ENCODE measurements at places on chromosomes 3 and 15.

GRCh38 chr15:62071711-62072308 is 5.0 kb downstream of the C2CD4A start:
- DNase-seq = peak; percentile 4

DNA sequence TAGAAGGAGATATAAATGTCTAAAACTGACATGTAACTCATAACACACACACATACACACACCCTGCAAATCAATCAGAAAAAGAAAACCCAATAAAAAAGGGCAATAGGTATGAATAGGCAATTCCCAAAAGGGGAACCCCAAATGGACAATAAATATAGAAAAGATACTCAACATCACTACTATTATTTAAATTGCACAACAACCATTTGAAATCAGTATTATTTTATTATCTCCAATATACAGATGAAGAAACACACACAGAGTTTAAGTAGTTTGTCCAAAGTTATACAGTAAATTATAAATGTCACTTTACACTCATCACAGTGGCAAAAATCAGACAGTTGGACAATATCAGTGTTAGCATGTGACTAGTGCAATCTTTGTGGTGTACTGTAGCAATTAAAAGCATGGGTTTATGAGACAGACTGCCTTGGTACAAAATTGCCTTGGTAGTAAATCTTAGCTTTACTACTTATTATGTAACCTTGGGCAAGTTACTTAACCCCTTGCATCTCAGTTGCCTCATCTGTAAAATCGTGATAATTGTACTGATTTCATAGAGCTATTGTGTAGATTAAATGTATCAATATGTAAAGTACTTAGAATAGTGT is 3.4 kb upstream of the FSTL1 start:
- no peak for DNase-seq

- no peak for DNase-seq
Observed at GRCh38 chr3:150184426-150185071, 213.9 kb upstream of the PFN2 start.

- DNase-seq = no peak
Observed at GRCh38 chr3:56467801-56468183, 475 bp downstream of the ERC2 start.

DNA sequence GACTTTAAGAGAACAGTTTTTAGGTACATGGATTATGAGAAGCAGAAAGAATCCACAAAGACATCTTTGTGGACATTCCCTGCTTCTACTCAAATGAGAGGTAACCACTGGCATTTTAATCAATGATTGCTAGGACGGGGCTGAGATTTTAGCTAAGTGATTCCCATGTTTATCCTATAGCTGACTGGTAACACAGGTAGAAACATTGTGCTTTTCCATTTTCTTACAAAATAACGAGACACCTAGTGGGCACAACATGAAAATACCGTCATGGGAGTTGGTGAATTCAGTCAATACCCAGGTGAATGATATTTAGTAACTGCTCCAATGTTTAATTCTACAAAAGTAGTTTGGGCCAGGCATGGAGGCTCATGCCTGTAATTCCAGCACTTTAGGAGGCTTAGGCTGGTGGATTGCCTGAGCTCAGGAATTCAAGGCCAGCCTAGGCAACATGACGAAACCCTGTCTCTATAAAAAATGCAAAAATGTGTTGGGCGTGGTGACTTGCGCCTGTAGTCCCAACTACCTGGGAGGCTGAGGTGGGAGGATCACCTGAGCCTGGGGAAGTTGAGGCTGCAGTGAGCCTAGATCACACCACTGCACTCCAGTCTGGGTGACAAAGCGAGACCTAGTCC is 37.2 kb upstream of the DENND4A start:
- DNase-seq = no peak

DNA sequence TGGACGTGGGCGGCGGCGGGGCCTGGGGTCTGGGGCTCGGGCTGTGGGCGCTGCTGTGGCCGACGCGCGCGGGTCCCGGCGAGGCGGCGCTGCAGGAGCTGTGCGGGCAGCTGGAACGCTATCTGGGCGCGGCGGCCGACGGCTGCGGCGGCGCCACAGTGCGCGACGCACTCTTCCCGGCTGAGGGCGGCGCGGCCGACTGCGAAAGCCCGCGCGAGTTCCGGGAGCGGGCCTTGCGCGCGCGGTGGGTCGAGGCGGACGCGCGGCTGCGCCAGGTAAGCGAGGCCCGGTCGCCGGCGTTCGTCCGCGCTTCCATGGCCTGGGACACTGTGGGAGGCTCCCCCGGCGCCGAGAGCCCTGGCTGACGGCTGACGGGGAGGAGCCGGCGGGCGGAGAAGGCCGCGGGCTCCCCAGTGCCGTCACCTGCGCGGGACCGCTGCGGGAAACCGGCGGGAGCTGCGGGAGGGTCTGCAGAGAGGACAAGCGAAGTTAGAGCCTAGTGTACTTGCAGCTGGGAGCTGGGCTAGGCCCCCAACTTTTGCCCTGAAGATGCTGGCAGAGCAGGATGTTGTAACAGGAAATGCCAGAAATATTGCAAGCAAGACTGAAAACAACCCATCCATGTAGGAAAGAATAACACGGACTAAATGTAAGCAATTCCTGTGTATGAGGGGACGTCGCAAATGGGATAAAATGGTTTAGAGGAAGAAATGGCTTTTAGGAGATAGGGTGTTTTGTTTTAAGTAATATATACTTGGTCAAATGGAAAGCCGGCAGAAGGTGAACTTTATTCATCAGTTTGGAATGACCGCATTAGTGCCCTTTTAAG is 847 bp downstream of the WHAMM start:
- no peak for DNase-seq

- no peak for DNase-seq
Observed at GRCh38 chr15:70308735-70309434, 211.2 kb upstream of the TLE3 start.

All from DMS 273 treated with DMSO at 0.1 percent for 48 hours (cell line).